ENCODE measurements at places on chromosomes 2 and 18.

- peak; percentile 42 for DNase-seq
These were observed 862.2 kb upstream of the DDX18 start for GRCh38 chr2:116952254-116952653.

DNA sequence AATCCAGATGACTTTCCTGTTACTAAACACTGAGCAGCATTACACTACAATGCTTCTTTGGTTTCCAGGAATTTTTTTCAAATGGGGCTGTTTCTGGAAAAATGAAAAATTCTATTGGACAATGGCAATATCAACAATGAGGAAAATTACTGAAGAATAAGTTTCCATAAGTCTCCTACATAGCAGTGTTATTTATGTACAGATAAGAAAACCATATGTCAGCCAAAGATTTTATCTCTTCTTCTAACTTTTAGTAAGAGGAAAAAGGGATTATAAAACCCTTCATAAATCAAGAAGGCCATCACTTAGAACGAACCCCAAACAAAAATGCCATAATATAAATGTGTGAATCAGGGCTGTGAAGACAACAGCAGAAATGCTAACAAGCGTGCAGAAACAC is 31.6 kb upstream of the NOSTRIN start:
- no peak for DNase-seq

- no peak for DNase-seq
These were observed 101.2 kb downstream of the MYT1L start for GRCh38 chr2:2229626-2230432.

DNA sequence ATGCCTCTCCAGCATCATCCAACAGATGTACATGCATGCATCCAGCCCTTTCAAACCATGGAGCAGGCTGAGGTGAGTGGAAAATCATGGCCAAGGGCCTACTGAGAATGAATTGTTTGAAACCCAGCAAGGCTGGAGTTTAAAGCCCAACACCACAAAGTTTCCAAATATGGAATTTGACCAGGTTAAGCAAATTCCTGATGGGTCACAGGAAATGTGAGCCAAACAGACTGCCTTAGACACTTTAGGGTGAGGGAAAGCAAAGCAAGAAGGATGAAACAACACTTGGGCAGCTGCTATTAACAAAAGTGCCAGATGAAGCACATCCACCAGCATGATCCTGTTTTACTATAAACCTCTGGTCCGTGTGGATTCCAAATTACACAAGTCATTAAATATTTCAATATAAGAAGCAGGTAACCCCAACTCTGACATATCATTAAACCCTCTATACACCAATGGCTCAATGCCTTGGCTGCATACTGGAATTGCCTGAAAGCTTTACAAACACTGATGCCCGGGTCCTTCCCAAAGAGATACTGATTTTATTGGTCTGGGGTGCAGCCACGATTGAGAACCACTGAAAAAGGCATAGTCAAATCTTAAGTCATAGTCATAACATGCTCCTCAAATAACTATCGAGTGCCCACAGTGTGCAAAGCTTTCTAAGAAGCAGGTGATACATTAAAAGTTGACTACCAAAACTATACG is 9.1 kb downstream of the KLF7 start:
- DNase-seq = no peak

DNA sequence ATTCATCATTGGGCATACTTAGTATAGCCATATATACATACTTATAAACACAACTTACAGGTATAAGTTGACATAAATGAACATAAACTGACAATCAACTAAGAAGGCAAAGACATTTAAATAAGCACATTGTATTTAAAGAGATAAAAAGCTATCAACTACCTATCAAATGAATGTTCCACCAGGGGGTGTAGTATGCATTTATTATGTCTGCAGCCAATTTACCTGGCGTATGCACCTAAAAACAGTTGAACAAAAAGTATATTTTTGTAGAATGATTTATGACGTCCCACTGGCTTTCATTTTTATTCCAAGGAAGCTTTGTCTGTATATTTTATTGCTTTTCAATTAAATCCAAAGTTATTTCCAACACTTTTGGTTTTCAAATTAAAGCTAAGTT is 323.5 kb downstream of the AFF3 start:
- DNase-seq = no peak

Measured in neural progenitor cell (in vitro differentiated cells).